ENCODE measurements at places on chromosomes 5 and 9. TPM values are rescaled to one million over a fixed set of nuclear protein-coding genes. Genes with fewer than 3 reads are reported as not detected.
A peak's percentile ranks its signal among the peaks of the same experiment; 100 is the strongest.

GRCh38 chr9:123438321-123438720 is 82.3 kb downstream of the CRB2 start:
- DNase-seq, result no peak
- peaks cover 2% of the 10 kb centered on the region for H3K36me3 ChIP-seq
- H3K4me1 ChIP-seq, result no peaks in the 10 kb centered on the region
- no peak overlapping the region for H3K27ac ChIP-seq

- H3K36me3 ChIP-seq, result peaks cover 5% of the 10 kb centered on the region
- H3K4me3 ChIP-seq, result no peak overlapping the region
- H3K4me1 ChIP-seq, result peaks cover 64% of the 10 kb centered on the region
- peaks cover 1% of the 10 kb centered on the region for H3K27me3 ChIP-seq
- H3K27ac ChIP-seq, result no peak overlapping the region
Observed at GRCh38 chr5:56054666-56055065, 59.9 kb upstream of the IL6ST start.

GRCh38 chr9:69198521-69199220 is 24.6 kb downstream of the TJP2 start:
- no peak overlapping the region for H3K27ac ChIP-seq
- H3K27me3 ChIP-seq, result no peaks in the 10 kb centered on the region
- no peak overlapping the region for H3K4me3 ChIP-seq
- no peak for DNase-seq
- peaks cover 11% of the 10 kb centered on the region for H3K4me1 ChIP-seq

GRCh38 chr9:90271707-90272106 is 370.9 kb downstream of the DIRAS2 start:
- H3K4me3 ChIP-seq, result no peak overlapping the region
- DNase-seq, result no peak
- no peaks in the 10 kb centered on the region for H3K36me3 ChIP-seq
- peaks cover 12% of the 10 kb centered on the region for H3K27me3 ChIP-seq
- no peak overlapping the region for H3K27ac ChIP-seq
- H3K4me1 ChIP-seq, result no peaks in the 10 kb centered on the region

- H3K4me1 ChIP-seq, result peaks cover 5% of the 10 kb centered on the region
- H3K4me3 ChIP-seq, result no peak overlapping the region
- no peak for DNase-seq
- no peak overlapping the region for H3K27ac ChIP-seq
Observed at GRCh38 chr5:136014049-136015002, 14.5 kb upstream of the TGFBI start.

GRCh38 chr5:81534441-81534840 is 140.5 kb upstream of the ACOT12 start:
- no peak for DNase-seq
- no peaks in the 10 kb centered on the region for H3K27me3 ChIP-seq
- H3K36me3 ChIP-seq, result no peaks in the 10 kb centered on the region
- H3K4me1 ChIP-seq, result peaks cover 38% of the 10 kb centered on the region
- no peak overlapping the region for H3K4me3 ChIP-seq

- no peak overlapping the region for H3K27ac ChIP-seq
- H3K4me3 ChIP-seq, result no peak overlapping the region
- no peaks in the 10 kb centered on the region for H3K4me1 ChIP-seq
Observed at GRCh38 chr9:110443866-110444220, 106.2 kb upstream of the TXNDC8 start.

The SLC25A2 gene
- total RNA-seq, result 0.31 TPM

The PAXX gene
- 71.0 TPM for total RNA-seq

The FOXD4L6 gene
- total RNA-seq, result not detected

The FGF1 gene
- not detected for total RNA-seq

The SUSD3 gene
- 67.0 TPM for total RNA-seq

The CFAP90 gene
- total RNA-seq, result not detected

DNA sequence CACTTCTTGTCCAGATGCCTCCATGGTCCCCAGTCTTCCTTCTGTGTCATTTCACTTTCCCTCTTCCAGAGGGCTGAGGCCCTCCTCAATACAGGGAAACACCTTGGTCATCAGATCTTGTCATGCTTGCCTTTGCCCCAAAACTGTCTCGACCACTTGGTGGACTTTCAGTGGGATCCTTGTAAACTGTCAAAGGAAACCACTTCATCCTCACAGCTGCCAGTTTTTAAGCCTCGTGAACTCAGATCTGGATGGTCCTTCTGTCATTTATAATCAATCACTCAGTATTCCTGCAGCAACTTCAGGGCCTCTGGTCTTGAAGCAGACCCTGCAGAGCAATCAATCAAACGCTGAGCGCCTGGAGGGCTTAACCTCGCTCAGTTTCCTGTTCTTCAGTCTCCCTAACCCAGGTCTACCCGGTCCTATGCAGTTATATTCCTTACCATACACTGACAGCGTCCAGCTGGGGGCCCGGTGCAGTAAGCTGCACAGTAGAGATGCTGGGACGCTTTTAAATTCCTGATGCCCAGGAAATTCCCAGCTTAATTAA is 74.6 kb downstream of the GOLPH3 start:
- no peak for DNase-seq
- H3K27ac ChIP-seq, result no peak overlapping the region
- H3K27me3 ChIP-seq, result no peaks in the 10 kb centered on the region
- no peaks in the 10 kb centered on the region for H3K4me1 ChIP-seq
- peaks cover 5% of the 10 kb centered on the region for H3K36me3 ChIP-seq

DNA sequence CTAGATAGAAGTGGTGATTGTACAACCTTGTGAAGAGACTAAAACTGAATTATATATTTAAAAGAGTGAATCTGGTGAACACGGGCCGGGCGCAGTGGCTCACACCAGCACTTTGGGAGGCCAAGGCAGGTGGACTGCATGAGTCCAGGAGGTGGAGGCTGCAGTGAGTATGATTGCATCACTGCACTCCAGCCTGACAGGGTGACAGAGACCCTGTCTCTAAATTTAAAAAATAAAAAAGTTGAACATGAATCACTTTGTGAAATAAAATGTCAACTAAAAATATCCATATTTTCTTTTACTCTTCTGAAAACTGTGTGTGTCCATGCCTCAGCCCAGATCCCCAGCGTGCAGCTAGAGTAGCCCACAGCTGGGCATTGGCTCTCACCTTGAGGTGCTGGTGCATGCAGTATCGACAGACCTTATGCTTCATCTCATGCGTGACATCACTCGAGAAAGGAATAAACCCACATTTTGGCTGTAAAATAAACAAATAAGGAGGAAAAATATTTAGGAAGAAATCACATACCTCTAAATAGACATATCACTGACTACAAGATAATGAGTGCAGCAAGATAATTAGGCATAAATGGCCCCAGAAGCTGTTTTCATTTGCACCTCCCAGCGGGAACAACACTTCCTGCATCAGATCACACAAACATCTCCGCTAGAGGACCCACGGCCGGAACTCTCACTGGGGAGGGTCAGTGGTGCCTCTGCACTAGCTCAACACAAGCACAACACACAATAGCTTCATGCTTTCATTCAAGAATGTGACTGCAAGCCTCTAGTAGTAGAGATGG is 22.1 kb downstream of the IPPK start:
- H3K4me3 ChIP-seq, result no peak overlapping the region
- peaks cover 6% of the 10 kb centered on the region for H3K4me1 ChIP-seq
- no peak for DNase-seq

- H3K36me3 ChIP-seq, result no peaks in the 10 kb centered on the region
- DNase-seq, result no peak
- no peak overlapping the region for H3K27ac ChIP-seq
Observed at GRCh38 chr5:139709582-139710318, 61.6 kb downstream of the CXXC5 start.

The PCDHGA2 gene
- not detected for total RNA-seq

DNA sequence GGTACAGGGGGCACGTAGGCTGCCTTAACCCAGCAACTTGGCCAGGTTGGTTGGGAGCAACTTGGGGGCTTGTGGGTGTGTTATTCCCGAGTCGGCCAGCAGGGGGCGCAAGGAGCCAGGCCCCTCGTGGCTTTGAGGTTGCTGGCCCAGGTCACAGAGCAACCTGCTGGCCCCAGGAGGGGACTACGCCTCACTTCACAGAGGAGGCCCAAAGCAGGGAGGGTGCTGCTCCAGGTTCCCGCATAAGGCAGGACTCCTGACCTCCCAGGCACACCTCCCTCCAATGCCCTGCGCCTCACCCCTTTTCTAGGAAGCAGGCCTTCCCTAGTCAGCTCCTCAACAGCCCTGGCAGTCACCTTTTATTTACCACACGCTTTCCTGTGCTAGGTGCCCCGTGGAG is 18.1 kb downstream of the KYAT1 start:
- no peaks in the 10 kb centered on the region for H3K36me3 ChIP-seq
- DNase-seq, result peak; percentile 91
- H3K4me3 ChIP-seq, result no peak overlapping the region
- no peak overlapping the region for H3K27ac ChIP-seq

GRCh38 chr5:71011194-71011792 is 13.8 kb downstream of the NAIP start:
- DNase-seq, result no peak
- no peak overlapping the region for H3K4me3 ChIP-seq
- H3K36me3 ChIP-seq, result no peaks in the 10 kb centered on the region
- no peak overlapping the region for H3K27ac ChIP-seq
- no peaks in the 10 kb centered on the region for H3K4me1 ChIP-seq

The SLC6A7 gene
- not detected for total RNA-seq

- no peaks in the 10 kb centered on the region for H3K27me3 ChIP-seq
- H3K36me3 ChIP-seq, result no peaks in the 10 kb centered on the region
- no peak for DNase-seq
- no peaks in the 10 kb centered on the region for H3K4me1 ChIP-seq
Observed at GRCh38 chr5:125612776-125613175, 810.4 kb upstream of the GRAMD2B start.

GRCh38 chr9:6444128-6444527 is 31.1 kb downstream of the UHRF2 start:
- H3K36me3 ChIP-seq, result peaks cover 18% of the 10 kb centered on the region
- H3K4me1 ChIP-seq, result peaks cover 69% of the 10 kb centered on the region
- no peak overlapping the region for H3K27ac ChIP-seq
- no peak for DNase-seq
- H3K27me3 ChIP-seq, result no peaks in the 10 kb centered on the region
- H3K4me3 ChIP-seq, result no peak overlapping the region

DNA sequence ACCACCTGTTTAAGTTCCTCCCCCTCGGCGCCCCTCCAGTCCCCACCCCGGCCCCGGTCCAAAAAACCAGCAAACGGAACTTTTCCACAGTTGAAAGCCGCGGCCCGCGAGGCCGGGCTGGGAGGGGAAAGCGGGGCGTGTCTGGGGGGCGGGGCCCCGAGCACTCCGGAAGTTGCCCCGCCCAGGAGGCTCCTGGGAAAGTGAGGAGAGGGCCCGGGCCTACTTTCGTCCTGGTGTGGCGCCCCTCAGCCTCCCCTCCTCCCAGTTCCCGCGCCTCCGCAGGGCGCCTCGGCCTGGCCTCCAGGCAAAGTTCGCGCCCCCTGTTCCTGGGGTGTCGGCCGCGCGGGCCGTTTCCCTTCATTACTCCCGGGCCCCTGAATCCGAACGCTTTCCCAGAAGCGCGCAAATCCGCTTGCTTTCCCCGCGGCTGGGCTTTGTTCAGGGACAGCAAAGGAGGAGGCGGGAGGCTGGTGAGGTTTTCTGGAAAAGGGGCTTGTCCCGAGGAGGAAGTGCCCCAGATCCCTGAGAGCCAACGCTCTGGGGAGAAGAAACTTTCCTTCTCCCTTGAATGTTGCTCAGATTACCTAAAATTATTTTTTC is 4.5 kb upstream of the DMRT3 start:
- peaks cover 68% of the 10 kb centered on the region for H3K27me3 ChIP-seq
- peaks cover 2% of the 10 kb centered on the region for H3K36me3 ChIP-seq
- no peak overlapping the region for H3K27ac ChIP-seq
- peak; percentile 24 for DNase-seq
- H3K4me3 ChIP-seq, result peak overlapping the region; percentile 8
- peaks cover 22% of the 10 kb centered on the region for H3K4me1 ChIP-seq

GRCh38 chr9:132538071-132538470 is 44.3 kb upstream of the BARHL1 start:
- no peak overlapping the region for H3K27ac ChIP-seq
- no peaks in the 10 kb centered on the region for H3K36me3 ChIP-seq
- no peaks in the 10 kb centered on the region for H3K27me3 ChIP-seq

The ZNF483 gene
- total RNA-seq, result 3.4 TPM

GRCh38 chr5:5288201-5288600 is 134.3 kb upstream of the ICE1 start:
- DNase-seq, result no peak
- no peaks in the 10 kb centered on the region for H3K36me3 ChIP-seq
- H3K27ac ChIP-seq, result no peak overlapping the region
- H3K4me1 ChIP-seq, result no peaks in the 10 kb centered on the region
- H3K4me3 ChIP-seq, result no peak overlapping the region

The IGFBPL1 gene
- total RNA-seq, result not detected

The WNK2 gene
- total RNA-seq, result 1.2 TPM

DNA sequence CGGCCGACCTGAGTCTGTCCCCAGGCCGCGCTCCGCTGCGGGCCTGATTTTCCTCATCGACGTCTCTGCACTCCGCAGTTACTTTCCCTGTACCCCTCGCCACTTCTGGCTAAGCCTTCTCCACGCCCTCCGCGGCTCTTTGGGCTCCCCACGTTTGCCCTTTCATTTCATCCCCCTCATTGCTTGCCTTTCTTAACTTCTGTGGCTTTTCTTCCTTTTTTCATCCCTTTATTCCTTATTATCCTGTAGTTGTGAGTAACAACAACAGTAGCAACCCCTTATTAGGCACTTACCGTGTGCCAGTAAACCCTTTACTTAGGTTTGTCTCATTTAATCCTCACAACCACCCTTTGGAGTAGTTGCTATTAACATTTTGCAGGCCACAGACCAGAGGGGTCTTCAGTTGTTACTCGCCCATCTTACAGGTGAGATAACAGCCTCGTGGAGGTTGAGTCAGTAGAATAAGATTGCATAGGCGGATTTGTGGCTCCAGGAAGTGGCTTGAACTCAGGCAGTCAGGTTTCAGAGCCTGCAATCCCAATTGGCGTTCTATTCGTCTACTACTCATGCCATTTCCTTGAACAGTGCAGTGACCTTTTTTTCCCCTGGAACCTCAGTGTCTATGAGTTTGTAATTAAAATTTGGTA is 724 bp downstream of the TCERG1 start:
- H3K4me3 ChIP-seq, result peak overlapping the region; percentile 97
- H3K36me3 ChIP-seq, result peaks cover 12% of the 10 kb centered on the region
- H3K4me1 ChIP-seq, result peaks cover 37% of the 10 kb centered on the region
- H3K27me3 ChIP-seq, result no peaks in the 10 kb centered on the region
- peak overlapping the region; percentile 98 for H3K27ac ChIP-seq
- DNase-seq, result peak; percentile 61

DNA sequence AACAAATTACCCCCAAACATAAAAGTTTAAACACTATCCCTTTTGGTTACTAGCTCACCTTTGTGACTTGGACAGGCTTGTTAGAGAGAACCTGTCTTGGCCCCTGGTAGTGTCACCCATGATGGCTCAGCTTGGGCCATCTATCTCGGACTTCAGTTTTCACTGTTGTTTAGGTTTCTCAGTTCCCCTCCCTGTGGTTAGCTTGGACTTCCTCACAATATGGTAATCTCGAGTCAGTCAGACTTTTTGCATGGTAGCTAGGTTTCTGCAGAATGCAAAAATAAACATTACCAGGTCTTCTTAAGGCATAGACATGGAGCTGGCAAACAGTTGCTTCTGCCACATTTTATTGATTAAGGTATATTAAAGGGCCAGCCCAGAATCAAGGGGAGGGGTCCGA is 324.3 kb upstream of the RORB start:
- no peak overlapping the region for H3K27ac ChIP-seq
- no peak for DNase-seq
- H3K4me3 ChIP-seq, result no peak overlapping the region
- no peaks in the 10 kb centered on the region for H3K36me3 ChIP-seq
- H3K27me3 ChIP-seq, result no peaks in the 10 kb centered on the region

The MLANA gene
- not detected for total RNA-seq

Measured in activated CD4-positive, alpha-beta memory T cell treated with anti-CD3 and anti-CD28 coated beads for 36 hours (primary cell).